ENCODE measurements at places on chromosomes 4 and X. TPM values are rescaled to one million over a fixed set of nuclear protein-coding genes. Genes with fewer than 3 reads are reported as not detected.

The MAGEA11 gene
- not detected for total RNA-seq

The AKAP4 gene
- total RNA-seq, result not detected

DNA sequence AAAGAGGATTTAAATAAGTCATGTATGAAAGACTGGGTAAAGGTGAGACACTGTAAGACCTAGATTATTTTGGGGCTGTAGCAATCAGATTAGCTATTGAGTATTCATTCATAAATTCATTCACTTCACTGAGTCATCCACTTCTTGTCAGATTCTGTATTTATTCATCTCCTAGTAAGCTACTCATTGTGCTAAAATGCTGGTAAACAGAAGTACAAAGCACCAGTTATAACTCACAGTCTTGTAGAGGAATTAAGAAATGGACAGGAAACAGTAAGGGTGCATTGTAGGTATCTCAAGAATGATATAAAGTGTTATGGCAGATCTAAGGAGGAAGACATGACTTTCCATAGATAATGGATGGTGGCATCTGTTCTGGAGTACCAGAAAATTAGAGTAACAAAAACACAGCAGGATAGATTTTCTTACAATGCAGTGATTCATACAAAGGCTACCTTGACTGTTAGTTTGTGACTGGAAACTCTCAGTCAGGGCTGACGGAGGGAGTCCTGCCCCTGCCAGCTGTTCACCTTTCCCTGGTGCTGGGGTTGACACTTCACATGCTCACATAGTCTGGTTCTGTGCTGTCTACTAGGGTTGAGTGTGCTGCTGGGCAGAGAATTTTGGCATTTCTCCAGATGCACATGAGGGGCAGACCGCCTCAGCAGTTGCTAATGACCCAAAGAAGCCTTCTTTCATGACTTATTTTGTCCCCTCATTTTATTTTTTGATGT lies 26.5 kb upstream of the HAND2 start:
- no peak for DNase-seq

- DNase-seq, result no peak
Observed at GRCh38 chrX:137172317-137172948, 138.6 kb upstream of the GPR101 start.

DNA sequence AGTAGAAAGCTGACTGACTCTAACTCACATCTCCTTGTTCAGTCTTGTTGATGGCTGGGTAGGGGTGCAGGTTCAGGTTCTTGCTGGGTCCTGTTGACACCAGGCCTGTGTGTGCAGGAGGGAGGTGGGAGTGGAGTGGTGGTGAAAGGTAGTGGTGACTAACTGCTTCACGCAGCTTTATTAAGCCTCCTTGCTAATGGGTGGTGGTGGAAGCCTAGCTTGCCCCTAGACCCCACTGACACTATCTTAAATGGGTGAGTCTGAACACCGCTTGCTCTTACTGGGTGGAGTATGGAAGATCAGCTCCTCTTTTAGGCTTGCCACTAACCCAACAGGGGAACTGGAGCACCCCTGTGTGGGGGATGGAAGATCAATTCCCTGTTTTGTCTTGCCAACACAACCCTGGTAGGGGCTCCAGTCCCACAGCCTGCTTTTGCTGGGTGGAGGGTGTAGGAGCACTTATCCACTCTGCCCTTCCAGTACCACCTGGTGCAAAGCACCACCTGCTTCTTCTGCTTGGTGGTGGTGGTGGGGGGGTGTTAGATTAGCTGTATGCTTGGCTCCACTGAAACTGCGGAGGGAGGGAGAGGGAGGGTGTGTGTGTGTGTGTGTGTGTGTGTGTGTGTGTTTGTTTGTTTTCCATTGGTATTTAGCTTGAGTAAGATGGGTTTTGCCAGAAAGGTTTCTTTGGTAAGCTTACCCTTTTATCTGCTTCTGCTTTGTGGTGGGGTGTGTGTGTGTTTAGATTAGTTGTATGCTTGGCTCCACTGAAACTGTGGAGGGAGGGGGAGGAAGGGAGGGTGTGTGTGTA lies 25.6 kb downstream of the KDM6A start:
- DNase-seq, result peak; percentile 46

DNA sequence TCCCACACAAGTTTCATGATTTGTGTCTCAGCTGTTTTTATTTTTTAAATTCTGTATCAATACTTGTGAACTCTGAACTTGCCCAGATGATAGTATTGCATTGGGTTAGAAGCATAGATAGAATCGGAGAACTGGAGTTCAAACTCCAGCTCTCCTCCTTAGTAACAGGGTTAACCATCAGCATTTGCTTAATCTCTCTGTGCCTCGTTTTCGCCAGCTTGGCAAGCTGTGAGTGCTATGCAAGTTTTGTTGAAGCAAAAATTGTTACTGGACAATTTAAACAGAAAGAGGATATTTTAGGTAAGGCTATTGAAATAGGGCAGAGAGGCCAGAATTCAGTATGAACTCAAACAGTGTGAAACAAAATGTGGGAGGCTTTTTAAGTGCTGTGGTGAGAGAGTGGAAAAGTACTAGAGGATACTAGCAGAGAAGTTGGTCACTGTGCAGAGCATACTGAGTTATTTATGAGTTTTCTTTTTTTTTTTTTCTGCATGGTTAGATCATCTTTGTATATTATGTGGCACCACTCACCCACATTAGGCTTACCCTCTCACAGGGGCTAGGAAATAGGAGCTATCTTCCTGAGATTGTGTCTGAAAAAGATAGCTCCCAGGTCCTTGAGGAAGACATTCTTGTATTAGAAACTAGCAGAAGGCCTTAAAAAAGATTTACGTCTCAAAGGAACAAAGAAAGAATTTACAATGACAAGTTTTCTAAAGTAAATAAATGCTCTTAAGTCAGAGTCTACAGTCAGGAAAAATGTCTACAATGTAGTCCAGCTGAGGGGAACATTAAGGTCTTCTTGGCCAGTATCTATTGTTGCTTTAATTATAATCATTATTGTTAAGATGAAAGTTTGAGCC lies 1126.6 kb downstream of the FAT4 start:
- peak; percentile 17 for DNase-seq

DNA sequence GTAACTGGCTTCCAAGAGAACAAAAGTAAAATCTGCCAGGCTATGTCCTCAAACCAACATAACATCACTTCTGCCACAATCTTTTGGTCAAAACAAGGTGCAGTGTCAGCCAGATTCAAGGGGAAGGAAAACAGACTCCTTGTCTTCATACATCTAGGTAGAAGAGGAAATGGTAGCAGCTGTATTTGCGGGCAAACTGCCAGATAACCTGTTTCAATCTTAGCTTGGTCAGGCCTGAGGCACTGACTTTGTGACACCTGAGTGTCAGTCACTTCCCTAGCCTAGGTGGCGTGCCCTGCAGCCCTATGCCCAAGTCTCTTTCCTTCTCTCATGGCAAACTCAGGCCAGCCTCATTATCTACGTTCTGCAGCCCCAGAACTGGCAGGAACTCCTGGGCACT lies 146.2 kb upstream of the JADE1 start:
- no peak for DNase-seq

- no peak for DNase-seq
Observed at GRCh38 chr4:158778712-158779111, 9.9 kb downstream of the FNIP2 start.

DNA sequence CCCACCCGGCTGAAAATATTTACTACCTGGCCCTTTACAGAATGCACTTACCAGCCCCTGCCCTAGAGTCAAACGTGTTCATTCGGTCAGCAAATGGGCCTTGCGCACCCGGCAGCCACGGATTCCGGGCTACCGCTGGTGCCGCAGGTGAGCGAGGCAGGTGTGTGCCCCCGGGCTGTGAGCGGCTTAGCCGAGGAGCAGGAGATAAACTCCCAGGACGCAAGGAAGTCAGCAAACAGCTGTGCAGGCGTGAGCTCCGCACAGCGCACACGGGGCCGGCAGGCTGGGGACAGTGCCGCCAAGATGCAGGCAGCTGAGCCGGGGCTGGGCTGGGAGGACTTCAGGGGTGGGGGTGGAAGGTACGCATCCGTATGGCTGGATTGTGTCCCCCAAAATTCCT lies 211.2 kb upstream of the PSAPL1 start:
- DNase-seq, result no peak

Measured in IMR-90 (cell line).